Stimulated activated CD4-positive, alpha-beta T cell treated with anti-CD3 and anti-CD28 coated beads, Interleukin-2, amount 100 ng/mL, for 48 hours (primary cell): ENCODE measurements at places on chromosomes 2 and 18.

DNA sequence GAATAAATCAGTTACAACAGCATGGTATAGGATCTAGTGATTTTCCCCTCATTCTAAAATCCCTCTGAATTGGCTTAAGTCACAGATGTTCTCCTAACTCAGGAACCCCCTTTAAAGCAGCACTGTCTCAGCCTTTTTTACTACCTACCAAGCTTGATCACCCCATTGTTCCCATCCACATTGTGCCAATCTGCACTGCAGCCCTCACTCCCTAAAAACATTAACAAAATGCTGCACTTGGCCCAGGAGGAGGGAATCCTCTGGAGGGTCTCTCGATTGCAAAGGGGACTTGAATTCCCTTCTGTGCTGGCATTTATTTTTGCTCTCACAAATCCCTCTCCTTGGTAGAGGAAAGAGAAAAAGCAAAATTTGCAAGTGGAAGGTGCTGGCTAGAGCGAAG is 223.0 kb downstream of the PID1 start:
- no peak for DNase-seq

DNA sequence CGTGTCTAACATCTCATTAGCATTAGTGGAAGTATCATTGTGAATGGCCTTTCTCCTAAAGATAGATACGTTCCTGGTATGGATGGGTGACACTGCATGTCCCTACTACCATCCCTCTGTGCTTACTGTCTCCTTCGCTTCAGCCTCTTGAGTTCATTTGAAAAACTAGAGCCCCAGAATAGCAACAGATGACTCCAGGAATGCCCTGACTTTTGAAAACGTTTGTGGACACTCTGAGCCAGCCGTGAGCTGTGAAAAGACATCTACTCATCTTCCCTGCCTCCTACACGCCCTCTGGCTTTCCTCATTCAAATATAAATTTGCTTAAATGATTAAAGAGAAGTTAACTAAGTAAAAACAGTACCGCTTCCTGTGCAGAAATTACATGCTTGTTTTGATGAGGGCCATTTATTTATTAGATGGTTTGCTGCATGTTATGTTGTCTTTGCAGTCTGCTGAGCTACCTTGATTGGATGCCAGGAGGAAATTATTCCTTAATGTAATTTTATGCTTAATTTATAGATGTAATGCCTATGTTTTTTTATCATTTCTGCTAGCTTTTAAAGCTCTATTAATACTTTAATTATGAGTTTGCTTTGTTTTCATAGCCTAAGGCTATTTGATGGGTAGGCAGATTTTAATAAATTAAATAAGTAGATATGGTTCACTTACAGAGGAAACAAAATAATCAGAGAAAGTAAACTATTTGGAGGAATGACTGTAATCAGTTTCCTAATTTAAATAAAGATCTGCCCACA is 32.1 kb upstream of the MYO3B start:
- no peak for DNase-seq

DNA sequence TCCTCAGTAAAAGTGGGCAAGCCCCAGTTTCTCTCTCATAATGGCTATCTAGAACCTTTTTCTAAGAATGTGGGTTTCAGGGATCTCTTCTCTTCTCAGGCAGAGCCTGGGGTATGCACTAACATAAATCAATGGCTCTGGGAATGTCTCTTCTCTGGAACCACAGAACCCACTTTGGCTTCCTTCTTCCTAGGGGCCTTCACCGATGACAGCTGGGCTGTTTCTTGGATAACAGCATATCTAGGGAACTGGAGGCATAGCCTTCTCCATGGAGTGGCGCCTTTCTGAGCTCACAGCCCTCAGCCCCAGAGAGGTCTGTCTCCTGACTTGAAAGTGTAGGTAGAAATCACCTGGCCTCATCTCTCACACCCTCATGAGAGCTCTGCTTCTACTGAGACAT is 247.9 kb downstream of the CLIP4 start:
- no peak for DNase-seq

GRCh38 chr2:221533299-221533698 is 38.8 kb downstream of the EPHA4 start:
- DNase-seq, result no peak

DNA sequence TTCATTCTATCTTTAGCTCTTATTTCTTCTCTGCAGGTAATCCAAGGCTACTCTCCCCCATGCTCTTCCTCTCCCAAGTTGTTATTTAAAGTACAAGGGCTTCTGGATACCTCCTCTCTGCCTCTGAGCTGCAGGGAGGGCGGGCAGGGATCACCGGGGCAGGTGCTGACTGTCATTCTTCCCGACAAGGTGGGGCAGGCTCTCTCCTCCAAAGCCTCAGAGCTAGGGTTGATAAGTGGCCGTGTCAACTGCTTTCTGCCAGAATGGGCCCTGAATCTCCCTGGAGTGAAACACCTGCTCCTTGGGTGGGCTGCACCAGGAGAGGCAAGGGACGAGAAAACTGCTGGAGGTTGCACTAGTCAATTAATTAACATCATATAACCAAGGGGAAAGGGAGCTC is 250.3 kb downstream of the SLC4A3 start:
- DNase-seq, result no peak

DNA sequence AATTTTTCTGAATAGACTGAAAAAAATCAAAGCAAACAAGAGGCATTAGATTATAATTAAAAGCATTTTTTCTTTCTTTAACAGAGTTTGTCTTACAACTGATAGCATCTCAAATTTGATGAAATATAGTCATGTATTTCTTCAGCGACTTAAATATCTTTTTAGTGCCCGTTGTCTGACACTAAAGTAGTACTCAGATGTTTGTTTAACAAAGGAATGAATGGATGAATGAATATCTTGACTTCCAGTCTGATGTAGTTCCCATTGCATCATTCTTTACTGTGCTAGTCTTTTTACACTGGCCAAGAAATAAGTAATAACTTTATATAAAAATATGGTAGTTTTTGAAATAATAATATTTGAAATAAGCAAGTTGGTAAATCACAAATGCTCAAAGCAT is 111.1 kb downstream of the TTC27 start:
- DNase-seq, result no peak

DNA sequence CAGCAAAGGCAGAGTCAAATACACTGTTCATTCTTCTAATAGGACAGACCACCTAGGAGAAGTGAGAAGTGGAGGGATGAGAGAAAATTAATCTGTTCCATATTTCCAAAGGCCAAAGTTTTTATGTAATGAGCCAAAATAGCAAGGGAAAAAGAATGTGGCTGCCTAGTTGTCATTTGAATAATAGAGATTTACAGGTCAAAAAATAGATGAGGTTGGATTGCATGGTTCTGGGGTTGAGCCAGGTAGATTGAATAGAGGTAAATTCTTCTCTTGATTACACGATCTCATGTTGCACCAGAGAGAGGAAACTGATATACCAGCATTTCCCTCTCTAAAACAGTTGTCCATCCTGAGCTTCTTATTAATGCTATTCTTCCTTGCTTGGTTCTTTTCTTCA is 325.8 kb downstream of the CCDC178 start:
- no peak for DNase-seq

DNA sequence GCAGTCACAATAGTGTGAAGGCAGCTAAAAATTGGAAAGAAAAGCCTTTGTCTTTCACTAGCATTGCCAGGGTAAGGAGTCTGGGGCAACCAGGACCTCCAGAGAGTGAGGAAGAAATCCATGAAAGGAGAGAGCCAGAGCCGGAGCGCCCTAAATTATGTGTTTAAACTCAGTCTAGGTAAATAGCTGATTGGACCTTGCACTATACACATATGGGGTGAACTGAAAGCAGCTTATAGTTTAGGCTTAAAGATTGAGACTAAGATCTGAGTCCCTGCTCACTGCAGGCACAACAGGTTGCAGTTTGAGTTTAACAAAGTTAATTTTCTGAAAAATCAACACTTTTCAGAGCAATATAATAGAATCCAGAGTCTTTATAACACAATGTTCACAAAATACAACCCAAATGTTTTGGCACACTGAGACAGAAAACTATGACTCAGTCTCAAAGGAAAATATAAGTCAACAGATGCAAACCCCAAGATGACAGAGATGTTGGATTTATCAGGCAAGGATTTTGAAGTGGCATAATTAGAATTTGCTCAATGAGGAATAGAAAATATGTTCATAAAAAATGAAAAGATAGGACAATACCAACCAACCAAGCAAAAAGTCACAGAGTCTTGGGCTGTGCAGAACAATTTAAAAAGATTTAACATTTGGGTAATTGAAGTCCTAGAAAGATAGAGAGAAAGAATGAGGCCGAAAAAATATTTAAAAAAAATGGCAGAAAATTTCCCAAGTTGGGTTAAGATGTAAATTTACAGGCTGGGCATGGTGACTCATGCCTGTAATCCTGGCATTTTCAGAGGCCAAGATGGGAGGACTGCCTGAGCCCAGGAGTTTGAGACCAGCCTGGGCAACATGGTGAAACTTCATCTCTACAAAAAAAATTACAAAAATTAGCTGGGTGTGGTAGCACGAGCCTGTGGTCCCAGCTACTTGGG is 39.6 kb downstream of the DOK1 start:
- no peak for DNase-seq

DNA sequence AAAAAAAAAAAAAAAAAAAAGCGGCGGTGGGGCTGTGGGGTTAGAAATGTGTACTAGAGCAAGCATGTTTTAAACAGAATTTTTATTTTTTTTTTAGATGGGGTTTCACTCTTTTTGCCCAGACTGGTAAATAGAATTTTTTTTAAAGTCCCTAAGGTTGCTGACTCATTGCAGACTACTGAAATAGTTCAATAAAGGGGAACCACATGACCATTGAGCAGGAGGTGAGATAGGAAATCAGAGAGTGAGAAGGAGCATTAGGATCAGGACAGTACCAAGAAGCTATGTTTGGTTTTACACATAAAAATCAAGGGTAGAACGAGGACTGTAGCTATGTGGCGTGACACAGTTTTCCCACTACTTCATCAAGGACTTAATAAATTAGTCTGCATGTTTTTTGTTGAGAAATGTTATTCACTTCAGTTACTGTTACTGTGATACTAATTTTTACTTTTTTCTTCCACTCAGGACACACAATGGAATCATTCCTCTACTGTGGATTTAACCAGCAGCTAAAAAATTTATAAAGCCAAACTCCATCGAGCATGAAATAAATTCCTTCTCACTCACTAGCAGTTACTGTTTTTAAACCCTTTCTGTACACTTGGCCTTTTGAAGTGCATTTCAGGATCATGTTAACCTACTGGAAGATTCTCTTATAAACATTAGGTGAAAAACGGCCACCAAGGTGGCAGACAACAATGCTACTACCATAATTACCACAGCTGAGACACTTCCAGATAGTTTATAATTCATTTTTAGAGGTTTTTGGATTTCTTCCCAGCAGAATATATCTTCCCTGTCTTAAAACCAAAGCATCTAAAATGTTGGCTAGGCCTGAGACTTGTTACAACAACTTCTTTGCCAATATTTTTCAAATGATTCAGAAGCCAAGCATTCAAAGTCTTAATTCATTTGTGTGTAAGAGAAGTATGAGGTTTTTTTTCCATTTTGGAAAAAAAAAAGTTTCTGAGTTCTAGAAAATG is 33.2 kb downstream of the LAMA1 start:
- no peak for DNase-seq

- DNase-seq, result no peak
These were observed 11.2 kb downstream of the CTDP1 start for GRCh38 chr18:79690586-79691482.

DNA sequence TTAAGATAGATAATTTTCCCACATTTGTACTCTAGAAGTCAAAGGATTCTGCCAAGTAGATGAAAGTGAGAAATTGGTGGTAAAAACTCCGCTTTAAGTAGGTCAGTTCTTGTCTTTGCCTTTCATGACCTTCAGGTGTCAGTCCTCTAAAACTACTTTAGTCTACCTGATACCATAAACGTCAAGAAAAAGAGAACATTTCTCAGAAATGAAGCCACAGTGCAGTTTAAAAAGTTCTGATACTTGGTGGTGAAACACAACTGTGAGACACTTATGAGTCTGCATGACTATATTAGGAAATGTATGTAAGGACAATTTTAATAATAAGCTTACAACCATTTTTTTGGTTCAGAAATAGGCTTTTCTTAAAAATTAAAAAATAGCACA is 583.3 kb downstream of the SATB2 start:
- DNase-seq, result no peak

DNA sequence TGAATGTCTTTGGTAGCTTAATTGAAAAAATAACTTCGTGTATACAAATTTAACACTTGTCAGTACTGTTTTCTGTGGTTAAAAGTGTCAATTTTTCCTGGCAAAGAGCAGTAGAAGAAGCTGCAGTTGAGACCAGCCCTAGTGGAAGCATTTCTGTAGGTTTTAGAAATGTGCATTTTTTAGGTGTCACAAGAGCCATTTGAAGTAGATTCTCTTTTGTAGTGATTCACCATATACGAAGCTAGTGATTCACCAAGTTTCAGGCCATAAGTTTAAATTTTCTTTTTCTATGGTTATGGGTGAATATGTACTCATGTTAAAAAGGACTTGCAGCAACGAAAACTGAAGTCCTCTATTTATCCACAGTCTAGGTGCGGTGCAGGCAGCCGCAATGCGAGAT is 4.2 kb downstream of the NABP1 start:
- DNase-seq, result no peak

DNA sequence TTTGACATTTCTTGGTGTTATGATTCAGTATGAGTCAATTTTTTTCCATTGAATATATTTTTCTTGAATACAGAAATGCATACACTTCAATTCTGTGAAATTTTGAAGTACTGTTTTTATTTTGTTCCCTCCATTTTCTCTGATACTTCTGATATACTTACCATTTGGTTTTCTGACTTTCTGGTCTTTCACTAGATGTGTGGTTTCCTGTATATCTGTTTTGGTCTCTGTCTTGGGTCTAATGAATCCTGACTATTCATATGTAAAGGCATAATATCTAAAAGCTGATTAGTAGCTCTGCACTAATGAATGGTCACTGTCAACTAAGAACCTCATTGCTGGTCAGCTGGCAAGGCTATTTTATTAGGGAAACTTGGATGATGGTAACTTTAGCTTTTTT is 345.6 kb downstream of the GRB14 start:
- no peak for DNase-seq

DNA sequence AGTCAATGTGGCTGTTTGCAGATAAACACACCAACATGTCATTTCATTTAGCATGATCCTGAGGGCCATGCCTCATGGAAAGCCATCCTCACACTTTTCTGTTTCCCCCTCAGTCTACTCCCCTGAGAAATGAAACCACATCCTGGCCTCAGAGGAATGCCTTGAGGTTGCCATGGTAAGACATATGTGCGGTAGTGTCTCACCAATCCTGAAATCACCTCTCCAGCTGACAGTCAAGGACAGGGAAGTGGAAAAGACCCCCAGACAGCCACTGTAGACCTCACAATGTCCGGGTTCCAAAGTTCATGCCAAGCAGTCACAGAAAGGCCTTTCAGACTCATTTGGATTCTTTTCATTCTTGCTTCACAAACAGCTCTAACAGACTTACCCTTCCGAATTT is 175.2 kb upstream of the PKDCC start:
- DNase-seq, result no peak

GRCh38 chr2:100011272-100011731 is 131.1 kb downstream of the AFF3 start:
- no peak for DNase-seq

GRCh38 chr2:10912796-10913455 is 1.2 kb downstream of the KCNF1 start:
- no peak for DNase-seq
